ENCODE measurements at places on chromosomes 5 and 9.

GRCh38 chr9:73294336-73294735 lies 142.7 kb downstream of the ANXA1 start:
- no peak for DNase-seq

DNA sequence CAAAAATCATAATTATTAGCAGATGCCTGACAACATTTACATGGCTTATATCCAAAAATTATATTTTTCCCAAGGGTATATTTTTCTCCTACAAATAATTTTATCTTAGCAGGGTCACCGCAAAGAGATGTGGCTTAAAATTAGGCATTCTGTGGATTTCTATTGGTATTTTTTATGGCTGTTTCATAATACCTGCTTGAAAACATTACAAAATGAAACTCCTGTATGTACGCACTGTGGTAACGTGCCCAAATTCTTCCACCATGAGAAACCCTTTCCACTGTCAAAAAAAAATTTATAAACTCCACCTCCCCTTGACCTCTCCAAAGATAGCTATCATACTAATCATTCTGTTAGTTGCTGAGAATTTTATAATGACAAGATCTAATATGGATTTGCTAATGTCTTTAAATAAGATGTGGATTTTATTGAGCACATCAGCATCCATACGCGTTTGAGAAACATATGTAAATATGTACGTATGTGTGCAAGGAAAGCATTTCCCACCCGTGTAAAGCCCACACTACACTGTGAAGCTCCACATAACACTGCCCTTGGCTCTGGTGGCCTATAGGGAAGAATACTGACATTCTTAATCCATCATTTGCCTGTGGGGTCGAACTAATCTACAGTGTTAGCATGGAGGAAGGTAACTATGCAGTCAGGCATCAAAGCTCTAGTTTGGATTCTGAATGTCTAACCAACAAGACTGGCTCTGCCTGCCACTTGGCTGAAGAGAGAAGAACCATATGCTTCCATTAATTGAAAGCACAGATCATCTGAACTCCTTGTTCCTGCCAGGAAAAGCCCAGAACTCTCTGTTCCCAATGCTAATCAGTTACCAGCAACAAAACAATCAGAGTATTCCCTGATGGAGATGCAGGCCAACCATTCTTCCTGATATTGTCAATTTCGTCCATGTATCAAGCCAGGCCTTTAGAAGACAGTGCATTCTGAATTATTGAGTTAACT lies 244.7 kb downstream of the SPOCK1 start:
- DNase-seq, result no peak

DNA sequence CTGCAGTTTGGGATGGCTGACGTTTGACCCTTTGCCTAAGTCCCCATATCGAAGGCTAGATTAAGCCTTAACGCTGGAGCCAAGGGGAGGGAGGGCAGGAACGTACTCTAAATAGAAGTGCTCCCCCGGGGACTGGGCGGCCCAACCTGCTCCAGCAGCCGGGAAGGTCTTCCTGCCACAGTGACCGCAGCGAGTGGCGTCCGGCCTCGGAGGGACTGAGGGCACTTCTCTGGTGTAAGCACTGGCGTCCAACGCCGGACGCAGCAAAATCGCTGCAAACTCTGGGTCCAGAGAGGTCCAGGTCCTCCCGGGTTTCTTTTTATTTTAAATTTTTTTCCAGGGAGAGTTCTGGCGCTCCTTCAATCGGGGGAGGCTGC lies 505 bp upstream of the ACER2 start:
- DNase-seq, result no peak

GRCh38 chr5:1552521-1553255 lies 28.9 kb upstream of the LPCAT1 start:
- no peak for DNase-seq

DNA sequence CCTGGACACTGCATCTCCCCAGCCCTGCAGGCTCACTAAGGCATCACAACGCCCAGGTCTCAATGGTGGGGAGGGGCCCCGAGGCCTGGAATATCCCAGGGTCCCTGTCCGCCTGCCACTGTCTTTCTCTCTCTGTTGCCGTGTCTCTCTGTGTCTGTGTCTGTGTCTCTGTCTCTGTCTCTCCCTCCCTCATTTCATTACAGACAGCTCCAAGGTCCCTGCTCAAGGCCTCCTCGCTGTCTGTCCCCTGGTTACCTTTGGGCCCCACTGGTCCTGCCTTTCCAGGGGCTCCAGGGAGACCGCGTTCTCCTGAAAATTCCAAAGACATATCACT lies 3.2 kb downstream of the FCN1 start:
- no peak for DNase-seq

DNA sequence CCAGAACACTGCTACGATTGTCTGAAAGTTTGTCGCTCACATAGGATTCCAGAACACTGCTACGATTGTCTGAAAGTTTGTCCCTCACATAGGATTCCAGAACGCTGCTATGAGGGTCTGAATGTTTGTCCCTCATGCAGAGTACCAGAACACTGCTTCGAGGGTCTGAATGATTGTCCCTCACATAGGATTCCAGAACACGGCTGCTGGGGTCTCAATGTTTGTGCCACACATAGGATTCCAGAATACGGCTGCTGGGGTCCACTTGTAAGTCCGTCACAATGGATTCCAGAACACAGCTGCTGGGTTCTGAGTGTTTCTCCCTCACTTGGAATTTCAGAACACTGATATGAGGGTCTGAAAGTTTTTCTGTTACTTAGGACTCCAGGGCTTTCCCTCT lies 203.3 kb downstream of the FOXD4L6 start:
- DNase-seq, result no peak

DNA sequence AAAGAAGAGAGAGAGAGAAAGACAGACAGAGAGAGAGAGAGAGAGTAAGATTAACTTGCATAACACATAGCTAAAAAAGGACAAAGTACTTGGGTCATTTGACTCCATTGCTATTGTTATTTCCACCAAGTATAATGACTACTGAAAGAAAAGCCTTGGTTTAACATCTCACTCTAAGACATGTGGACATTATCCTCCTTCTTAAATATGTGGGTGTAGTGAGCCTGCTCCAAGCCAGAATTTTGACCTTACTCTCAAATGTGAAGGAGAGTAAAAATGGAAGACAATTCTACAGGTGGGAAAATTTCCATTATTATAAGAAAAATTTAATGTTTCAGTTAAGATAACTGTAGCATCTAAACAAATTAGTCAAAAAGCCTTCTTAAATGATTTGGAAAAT lies 8.5 kb upstream of the MARCOL start:
- no peak for DNase-seq

DNA sequence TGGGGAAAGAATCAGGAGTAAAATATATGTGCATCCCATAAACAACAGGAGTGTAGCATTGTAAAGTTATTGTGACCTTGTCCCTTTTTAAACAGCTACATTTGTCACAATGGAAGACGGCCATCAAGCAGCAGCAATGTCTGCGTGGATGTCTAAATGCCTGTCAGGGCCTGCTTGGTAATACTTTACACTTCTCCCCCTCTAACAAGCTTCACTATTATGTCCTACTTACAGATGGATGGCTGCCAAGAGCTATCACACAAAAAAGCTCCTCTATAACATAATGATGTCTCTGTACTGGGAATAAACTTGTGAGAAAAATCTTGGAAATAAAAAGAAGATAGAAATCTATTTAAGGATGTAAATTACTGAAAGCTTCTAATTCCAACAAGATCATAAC lies 213.0 kb downstream of the FBXL17 start:
- DNase-seq, result no peak
